ENCODE measurements at places on chromosomes 5 and 9.

GRCh38 chr9:109737295-109737694 lies 42.7 kb upstream of the PALM2AKAP2 start:
- no peak for DNase-seq

DNA sequence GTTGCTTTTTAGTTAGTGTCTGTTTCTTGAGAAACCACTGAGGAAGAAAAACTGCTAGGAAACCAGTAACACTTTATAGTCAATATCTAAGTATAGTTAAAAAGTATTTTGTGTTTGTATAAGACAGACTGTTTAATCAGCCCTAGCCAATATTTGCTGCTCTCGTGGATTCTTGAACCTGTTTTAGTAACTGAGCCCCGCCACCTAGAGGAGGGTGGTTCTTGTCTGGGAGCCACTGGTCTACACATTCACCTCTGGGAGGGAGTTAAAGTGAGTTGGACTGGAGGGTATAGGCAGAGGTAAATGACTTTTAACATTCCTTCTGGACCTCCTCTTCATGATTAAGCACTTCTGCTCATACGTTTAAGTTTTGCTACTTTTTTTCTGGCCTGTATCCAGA lies 117.2 kb downstream of the SPATA31D1 start:
- no peak for DNase-seq

DNA sequence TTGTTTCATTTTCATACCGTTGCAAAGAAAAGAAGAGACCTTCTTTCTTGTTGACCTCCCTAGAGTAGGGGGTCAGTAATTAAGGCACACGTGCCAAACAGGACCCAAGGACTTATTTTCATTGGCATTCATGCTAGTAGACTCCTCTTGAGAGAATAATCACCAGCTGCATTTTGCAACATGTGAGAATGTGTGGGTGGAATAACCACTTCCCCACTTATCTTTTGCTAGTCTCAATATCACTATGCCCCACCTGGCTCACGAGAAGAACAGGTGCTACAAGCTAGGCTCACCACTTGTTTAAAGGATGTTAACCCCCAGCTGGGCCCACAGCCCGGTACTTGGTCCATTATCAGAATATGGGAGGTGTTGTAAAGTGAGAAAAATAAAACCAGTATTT lies 460.7 kb upstream of the MEF2C start:
- no peak for DNase-seq

DNA sequence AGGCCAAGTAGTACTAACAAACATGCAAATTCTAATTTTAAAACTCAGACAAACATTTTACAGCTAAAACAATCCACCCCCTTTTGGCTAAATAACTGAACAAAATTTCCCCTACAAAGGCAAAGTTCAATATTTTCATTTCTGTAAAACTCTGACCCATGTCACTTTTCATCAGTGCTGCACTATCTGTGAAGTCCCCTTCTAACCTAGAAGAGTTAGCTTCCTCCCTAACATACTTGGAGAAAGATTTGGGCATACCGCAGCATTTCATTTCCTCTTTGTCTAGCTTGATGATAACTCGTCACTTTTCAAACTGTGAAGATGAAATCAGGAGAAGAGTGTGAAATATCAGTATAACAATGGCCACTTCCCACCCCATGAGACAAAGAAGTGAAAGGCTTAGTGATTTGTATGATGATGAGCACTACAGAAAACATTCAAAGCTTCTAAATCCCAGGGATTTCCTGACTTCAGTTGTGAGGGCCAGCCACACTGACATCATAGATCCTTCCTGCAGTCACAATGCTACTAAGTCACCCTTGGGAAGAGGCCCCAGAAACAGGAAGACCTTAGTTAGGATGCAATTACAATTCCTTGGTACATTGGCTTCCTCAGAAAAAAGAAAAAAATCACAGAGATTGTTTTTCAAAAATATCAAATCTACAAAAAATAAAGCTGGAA lies at the start of gene FAM81B:
Gene FAM81B (plus strand): TSS at position 555 of the 681 bp plus-strand sequence. CDS start 24 bp downstream, at position 579.
- no peak for DNase-seq

DNA sequence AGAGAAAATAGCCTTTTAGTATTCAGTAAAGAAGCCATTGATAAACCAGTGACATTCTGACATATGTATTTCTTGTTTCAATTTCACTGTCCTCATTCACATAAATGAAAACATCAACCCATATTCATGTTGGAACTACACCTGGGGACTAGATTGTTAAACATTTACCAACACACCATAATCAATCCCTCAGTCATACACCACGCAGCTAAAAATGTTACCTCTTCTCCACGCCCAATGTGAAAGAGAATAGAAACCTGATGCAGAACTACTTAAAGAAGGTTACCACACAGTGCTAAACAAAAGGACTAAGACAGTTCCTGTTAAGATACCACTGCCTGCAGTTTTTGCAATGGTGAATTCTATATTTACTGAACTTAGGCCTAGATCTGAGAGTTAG lies 518.9 kb downstream of the PRELID2 start:
- DNase-seq = no peak

GRCh38 chr5:27995867-27996266 lies 957.5 kb upstream of the CDH9 start:
- no peak for DNase-seq

DNA sequence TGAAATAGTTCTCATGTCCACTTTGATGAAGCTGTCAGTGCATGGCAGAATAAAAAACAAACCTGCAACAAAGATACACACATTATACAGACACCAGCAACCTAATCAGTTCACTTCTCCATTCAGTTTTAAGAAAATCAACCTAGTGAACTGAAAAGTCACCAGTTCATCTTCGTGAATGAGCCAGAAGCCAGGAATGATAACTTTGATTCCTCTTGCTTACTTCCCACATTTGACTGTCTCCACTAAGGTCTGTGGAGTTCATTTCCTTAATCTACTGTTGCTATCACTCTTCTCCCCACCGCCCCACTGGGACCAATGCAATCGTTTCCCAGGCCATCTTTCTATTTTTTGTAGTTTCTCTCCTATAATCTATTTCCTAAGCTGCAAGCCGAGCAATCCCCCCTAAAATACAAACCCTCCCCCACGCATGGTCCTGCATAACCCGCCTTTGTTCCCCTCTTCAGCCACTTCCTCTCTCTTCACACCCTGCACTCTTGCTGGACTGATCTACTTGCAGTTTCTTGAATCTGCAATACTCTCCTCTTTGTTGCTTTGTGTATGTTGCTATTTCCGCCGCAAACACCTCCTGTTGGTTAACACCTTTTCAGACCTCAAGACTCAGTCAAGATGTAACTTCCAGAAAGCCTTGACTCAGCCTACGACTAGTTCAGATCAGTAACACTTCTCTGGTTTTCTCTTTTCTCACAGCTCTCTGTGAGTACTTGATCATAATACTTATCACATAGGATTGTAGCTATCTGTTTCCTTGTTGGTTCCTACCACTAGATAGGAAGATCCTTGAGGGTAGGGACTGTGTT lies 16.6 kb downstream of the STOM start:
- no peak for DNase-seq

- no peak for DNase-seq
Measured at GRCh38 chr9:26334706-26335105, 557.9 kb downstream of the CAAP1 start.

- DNase-seq = peak; percentile 46
Measured at GRCh38 chr5:128304088-128304487, 220.5 kb downstream of the SLC12A2 start.

DNA sequence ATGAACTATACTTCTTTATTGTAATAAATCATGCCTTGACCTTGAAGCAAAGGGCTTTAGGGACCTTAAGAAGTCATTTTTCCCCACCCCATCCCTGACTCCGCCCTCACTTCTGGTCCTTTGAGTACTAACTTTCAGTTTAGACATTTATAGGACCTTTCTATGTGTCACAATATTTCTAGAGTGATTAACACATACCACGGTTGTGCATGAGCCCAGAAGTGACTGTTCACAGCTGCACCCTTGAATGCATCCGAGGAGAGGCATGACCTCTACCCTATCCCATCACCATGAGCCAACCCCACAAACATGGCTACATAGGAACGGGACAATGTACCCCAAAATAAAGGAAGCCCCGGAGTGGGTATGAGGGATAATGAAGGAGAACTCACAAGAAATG lies 160.3 kb downstream of the HSD17B3 start:
- no peak for DNase-seq

- DNase-seq = peak; percentile 80
Measured at GRCh38 chr5:41406424-41406823, 104.0 kb downstream of the PLCXD3 start.

- DNase-seq = peak; percentile 47
Measured at GRCh38 chr9:136808075-136808805, 492 bp downstream of the RABL6 start.

- no peak for DNase-seq
Measured at GRCh38 chr9:88216126-88216995, 78.1 kb upstream of the SPATA31C2 start.

DNA sequence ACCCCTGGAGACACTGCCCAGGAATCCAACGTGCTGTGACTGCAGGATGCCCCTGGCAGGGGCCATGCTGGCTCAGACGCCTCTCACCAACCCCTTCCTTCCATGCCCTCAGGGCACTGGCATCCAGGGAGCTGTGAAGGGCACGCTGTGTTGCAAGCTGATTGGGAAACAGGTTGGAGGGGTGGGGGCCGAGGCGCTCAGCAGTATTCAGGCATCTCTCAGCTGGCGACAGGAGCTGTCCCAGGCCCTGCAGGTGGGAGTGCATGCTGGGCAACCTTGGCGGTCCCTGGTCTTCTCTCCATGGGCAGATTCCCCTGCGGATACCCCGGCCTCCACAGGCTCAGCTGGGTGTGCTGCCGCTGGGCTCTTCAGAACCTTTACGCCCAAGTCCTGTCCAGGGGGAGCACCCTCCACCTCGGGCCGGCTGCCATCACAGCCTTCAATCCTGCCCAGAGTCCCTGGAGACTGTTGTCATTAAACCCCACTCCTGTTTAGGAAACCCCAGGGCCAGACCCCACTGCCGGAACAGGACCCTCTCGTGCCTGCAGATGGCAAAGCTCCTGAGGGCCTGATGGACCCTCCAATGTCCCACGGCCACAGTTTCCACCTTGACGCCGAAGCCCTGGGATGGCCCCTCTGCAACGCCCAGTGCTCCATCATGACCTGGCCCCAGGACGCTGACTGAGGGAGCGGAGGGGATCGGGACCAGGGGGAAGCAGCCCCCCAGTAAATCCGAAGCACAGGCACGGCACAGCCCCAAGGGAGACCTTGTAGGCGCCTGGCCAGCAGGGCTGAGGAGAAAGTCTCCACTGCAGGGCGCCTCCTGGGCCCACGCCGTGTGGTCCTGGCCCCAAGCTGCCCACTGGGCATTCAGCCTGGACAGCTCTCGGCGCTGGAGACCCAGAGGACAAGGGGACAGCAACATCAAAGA lies 9.3 kb downstream of the TPPP start:
- DNase-seq = no peak

GRCh38 chr9:72574156-72574810 lies 52.9 kb downstream of the TMC1 start:
- no peak for DNase-seq

GRCh38 chr9:75269197-75269596 lies 180.9 kb downstream of the OSTF1 start:
- no peak for DNase-seq

- DNase-seq = no peak
Measured at GRCh38 chr5:22258139-22258538, 595.0 kb downstream of the CDH12 start.

DNA sequence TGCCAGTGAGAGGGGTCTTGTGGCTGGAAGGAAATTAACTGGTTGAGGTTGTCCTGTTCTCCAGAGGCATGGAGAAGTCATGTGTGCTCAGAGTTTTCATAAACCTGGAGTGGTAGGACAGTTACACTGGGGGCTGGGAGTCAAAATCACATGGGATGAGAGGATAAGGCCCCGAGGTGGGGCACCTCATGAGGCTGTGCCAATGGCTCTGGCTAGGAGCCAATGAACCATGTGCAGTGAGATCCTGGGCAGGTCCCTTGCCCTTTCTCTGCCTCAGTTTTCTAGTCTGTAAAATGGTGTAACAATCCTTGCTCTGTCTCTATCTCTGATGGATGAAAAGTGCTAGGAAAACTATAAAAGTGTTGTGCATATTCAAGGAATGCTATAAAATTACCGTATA lies 7.0 kb upstream of the SYNPO start:
- no peak for DNase-seq

DNA sequence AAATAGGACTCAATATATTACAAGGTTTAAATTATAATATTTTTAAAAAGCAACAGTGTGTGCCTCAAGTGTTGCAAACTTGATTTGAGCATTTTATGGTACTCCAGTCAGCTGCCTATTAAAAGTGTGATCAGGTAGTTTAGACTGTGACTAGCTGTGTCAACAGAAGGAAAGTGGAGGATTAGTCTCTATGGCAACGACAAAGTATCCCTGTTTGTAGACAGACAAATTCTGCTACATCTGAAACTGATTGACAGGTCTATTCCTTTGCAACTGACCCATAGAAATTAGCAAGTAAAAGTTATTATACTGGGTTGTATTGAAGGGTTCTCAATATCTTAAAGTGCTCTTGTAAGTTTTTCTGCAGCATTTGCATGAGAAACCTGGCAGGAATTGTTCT lies 249.8 kb upstream of the ARRDC3 start:
- no peak for DNase-seq

- DNase-seq = no peak
Measured at GRCh38 chr5:78505860-78506259, 142.7 kb downstream of the LHFPL2 start.

GRCh38 chr5:17056141-17056631 lies 120.1 kb upstream of the MYO10 start:
- peak; percentile 74 for DNase-seq

GRCh38 chr5:31194468-31194813 lies 955 bp downstream of the CDH6 start:
- no peak for DNase-seq

GRCh38 chr9:37446401-37446800 lies 18.8 kb downstream of the ZBTB5 start:
- no peak for DNase-seq

DNA sequence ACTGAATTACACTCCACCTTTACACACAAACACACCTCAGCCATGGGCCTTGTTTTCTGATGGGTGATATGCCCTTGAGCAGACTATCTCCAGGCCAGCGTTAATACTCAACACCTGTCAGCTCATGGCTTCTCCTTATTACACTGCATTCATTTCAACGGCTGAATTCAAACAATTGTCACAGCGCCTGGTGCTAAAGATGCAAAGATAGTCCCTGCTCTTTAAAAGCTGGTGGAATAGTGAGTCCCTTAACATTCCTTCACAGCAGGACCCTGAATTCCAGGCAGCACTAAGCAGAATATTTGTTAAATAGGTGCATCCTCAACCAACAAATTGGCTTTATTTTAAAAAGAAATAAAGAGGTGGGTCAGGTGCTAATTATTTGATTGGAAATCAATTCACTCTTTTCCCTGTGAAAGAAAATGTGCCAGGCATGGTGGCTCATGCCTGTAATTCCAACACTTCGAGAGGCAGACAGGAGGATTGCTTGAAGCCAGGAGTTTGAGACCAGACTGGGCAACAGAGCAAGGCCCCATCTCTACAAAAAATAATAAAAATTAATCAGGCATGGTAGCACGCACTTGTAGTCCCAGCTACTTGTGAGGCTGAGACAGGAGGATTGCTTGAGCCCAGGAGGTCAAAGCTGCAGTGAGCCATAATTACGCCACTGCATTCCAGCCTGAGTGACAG lies 155.7 kb upstream of the EFNA5 start:
- DNase-seq = no peak

- DNase-seq = no peak
Measured at GRCh38 chr5:143435210-143435657, 31.7 kb upstream of the NR3C1 start.

All from RCC 7860 (cell line).